ENCODE measurements at places on chromosomes 12 and 14. TPM values are rescaled to one million over a fixed set of nuclear protein-coding genes. Genes with fewer than 3 reads are reported as not detected.

DNA sequence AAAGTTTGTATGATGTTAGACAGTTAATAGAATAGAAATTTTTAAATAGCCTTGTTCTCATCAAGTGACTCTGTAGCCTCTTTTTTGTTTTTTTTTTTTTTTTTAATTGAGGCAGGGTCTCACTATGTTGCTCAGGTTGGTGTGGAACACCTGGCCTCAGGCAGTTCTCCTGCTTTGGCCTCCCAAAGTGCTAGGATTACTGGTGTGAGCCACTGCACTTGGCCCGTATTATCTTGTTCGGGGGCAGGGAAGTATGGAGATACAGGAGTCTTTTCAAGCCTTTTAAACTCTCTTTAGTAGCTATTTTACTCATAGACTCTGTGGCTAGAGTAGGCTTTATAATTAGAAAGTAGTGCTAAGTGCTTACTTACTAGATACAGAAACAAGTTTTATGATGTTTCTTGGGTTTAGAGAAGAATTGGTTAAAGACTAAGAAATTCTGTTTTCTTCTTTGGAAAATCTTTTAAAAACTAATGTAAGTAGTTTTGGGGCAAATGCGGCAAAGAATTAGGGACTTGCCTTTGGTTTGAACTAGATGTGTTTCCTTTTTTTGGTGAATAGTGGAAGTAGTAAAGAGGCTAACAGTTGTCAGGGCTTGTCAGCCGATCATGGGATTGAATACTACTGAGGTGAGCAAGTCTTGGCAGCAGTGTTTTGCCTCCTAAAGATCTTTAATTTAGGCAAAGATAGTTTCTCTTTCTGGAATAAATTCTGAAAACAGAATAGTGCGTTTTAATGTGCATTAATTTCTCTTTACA, 31.3 kb downstream of the FBXO34 start:
- H3K27me3 ChIP-seq, result no peaks in the 10 kb centered on the region
- H3K4me1 ChIP-seq, result peaks cover 61% of the 10 kb centered on the region
- no peak overlapping the region for H3K27ac ChIP-seq
- no peak for DNase-seq
- H3K4me3 ChIP-seq, result no peak overlapping the region

PZP gene
- total RNA-seq, result not detected

- H3K4me1 ChIP-seq, result peaks cover 18% of the 10 kb centered on the region
- no peaks in the 10 kb centered on the region for H3K36me3 ChIP-seq
- no peak for DNase-seq
- no peak overlapping the region for H3K27ac ChIP-seq
- H3K27me3 ChIP-seq, result no peaks in the 10 kb centered on the region
Measured at GRCh38 chr14:24876996-24877395, 173.0 kb downstream of the STXBP6 start.

- H3K27me3 ChIP-seq, result no peaks in the 10 kb centered on the region
- H3K4me3 ChIP-seq, result no peak overlapping the region
- peaks cover 6% of the 10 kb centered on the region for H3K36me3 ChIP-seq
- DNase-seq, result no peak
- H3K4me1 ChIP-seq, result peaks cover 19% of the 10 kb centered on the region
Measured at GRCh38 chr12:96242597-96242996, 48.4 kb downstream of the ELK3 start.

GDF3 gene
- not detected for total RNA-seq

CLEC12A gene
- not detected for total RNA-seq

DNAH10 gene
- total RNA-seq, result 0.10 TPM

Data from thyroid gland (tissue), 4 donors.